ENCODE measurements at places on chromosomes 1 and 21. TPM values are rescaled to one million over a fixed set of nuclear protein-coding genes. Genes with fewer than 3 reads are reported as not detected.

The KRTAP13-2 gene
- not detected for total RNA-seq

DNA sequence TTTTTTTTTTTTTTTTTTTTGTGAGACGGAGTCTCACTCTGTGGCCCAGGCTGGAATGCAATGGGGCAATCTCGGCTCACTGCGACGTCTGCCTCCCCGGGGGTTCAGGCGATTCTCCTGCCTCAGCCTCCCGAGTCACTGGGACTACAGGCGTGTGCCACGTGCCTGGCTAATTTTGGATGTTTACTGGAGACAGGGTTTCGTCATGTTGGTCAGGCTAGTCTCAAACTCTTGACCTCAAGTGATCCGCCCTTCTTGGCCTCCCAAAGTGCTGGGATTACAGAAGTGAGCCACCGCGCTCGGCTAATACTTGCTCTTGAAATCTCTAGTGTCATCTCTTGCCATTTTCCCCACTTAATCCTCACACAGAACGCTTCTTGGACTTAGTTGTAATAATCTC lies 1.1 kb upstream of the SYCP1 start:
- H3K4me3 ChIP-seq, result no peak overlapping the region
- no peak overlapping the region for H3K27ac ChIP-seq
- H3K27me3 ChIP-seq, result peaks cover 35% of the 10 kb centered on the region
- DNase-seq, result no peak
- H3K4me1 ChIP-seq, result no peaks in the 10 kb centered on the region

GRCh38 chr1:5856246-5856815 lies 135.9 kb downstream of the NPHP4 start:
- no peak for DNase-seq
- no peaks in the 10 kb centered on the region for H3K36me3 ChIP-seq
- H3K27me3 ChIP-seq, result no peaks in the 10 kb centered on the region
- no peak overlapping the region for H3K27ac ChIP-seq
- no peak overlapping the region for H3K4me3 ChIP-seq
- no peaks in the 10 kb centered on the region for H3K4me1 ChIP-seq

DNA sequence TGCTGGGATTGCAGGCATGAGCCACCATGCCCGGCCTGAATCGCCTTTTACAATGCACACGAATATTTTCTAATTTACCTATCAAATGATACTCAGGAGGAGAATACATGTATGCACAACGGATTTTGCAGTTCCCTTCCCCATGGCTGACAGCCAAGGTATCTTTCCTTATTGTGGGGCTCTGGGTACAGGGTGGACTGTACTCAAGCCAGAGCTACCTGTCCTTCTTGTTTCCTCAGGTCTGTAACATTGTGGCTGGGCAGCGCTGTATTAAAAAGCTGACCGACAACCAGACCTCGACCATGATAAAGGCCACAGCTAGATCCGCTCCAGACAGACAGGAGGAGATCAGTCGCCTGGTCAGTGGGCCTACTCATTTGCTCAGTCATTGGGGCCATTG lies 18.2 kb downstream of the AGO1 start:
- no peaks in the 10 kb centered on the region for H3K27me3 ChIP-seq
- no peaks in the 10 kb centered on the region for H3K4me1 ChIP-seq
- no peak overlapping the region for H3K27ac ChIP-seq
- no peak for DNase-seq

- H3K4me3 ChIP-seq, result no peak overlapping the region
- H3K4me1 ChIP-seq, result no peaks in the 10 kb centered on the region
- no peaks in the 10 kb centered on the region for H3K27me3 ChIP-seq
- H3K36me3 ChIP-seq, result no peaks in the 10 kb centered on the region
These were observed 58.4 kb upstream of the LGALS8 start for GRCh38 chr1:236465231-236465958.

DNA sequence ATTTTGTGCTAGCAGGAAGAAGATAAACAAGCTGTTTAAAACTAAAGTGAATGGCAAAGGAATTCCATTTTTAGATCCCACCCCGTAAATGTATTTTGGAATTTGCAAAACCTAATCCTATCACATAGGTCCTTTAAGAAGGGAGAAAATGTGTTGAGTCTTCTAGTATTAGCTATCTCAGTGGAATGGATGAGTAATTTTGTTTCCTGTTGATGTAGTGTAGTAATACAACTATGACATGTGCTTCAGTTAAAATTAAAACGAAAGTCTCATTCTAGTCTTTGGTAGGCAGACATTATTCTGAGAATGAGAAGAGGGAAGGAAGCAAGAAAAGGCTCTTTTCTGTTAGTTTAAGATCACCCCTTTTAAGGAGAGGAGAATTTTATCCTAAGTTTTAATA lies 265.9 kb upstream of the C1orf105 start:
- no peak for DNase-seq
- H3K4me3 ChIP-seq, result no peak overlapping the region
- H3K36me3 ChIP-seq, result no peaks in the 10 kb centered on the region

- DNase-seq, result no peak
- H3K4me1 ChIP-seq, result no peaks in the 10 kb centered on the region
- no peak overlapping the region for H3K27ac ChIP-seq
- H3K27me3 ChIP-seq, result peaks cover 38% of the 10 kb centered on the region
These were observed 2.9 kb upstream of the HTR6 start for GRCh38 chr1:19661721-19662228.
